Glomerular endothelial cell (primary cell): ENCODE measurements at places on chromosomes 3 and 15. TPM values are rescaled to one million over a fixed set of nuclear protein-coding genes. Genes with fewer than 3 reads are reported as not detected.

Gene TAMM41
- total RNA-seq = 17.3 and 18.8 TPM in 2 replicates

DNA sequence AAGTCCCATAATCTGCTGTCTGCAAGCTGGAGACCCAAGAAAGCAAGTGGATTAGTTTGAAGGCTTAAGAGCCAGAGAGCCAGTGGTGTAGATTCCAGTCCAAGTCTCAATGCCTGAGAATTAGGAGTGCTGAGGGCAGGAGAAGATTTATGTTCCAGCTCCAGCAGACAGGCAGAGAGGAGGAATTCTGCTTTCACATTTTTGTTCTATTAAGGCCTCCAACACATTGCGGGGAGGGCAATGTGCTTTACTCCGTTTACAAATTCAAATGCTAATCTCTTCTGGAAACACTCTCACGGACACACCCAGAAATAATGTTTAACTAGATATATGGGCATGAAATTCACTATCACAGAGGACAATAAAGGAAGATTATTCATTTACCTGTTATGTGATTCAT is 54.0 kb downstream of the DPH6 start:
- no peak for DNase-seq

DNA sequence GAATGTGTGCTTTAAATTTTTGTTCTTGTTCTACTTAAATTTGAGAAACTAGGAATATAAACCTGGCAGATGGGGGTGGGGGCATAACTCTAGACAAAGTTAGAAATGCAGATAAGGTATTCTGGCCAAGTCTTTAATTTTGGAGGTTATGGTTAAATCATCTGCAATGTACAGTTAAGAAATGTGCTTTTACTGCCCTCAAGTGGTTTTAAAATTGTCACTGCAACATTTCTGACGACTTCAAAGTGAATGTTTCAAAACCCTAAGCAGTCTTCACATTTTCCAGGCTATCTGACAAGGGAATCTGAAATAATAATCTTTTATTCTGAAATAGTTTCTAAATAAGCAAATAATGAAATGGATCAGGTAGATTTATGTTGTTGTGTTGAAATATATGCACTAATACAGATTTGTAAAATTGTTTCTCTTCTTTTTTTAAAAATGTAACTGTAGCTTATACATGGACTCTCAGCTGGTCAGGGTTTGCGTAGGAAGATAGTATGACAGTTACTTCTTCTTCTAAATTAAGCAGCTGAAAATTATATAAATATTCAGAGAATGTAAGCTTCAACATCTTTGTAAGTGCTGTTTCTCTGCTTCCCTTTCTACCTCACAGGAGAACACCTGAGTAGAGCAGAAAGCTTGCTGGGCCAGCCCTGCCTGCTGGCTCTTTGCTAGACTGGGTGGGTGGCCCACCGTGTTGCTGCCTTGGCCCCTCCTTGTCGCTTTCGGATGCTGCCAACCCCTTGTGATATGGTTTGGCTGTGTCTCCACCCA is 45.0 kb downstream of the SUCNR1 start:
- no peak for DNase-seq

DNA sequence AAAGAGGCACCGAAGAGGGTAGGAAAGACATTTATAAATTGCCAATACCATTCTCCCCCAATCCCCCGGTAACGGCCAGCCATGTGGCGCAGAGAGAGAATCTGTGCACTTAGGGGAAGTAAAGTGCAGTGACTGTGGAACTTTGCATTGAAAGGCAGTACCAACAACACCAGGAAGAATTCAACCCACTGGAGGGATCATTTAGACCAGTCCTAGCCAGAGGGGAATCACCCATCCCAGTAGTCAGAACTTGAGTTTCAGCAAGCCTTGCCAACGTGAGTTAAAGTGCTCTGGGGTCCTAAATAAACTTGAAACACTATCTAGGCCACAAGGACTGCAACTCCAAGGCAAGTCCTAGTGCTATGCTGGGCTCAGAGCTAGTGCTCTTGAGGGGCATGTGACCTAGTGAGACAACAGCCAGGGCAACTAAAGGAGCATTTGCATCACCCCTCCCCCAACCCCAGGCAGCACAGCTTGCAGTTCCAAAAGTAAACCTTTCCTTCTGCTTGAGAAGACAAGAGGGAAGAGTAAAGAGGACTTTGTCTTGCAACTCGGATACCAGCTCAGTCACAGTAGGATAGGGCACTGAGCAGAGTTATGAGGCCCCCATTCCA is 15.0 kb downstream of the CEP70 start:
- no peak for DNase-seq

- no peak for DNase-seq
Observed at GRCh38 chr15:61070111-61070901, 158.8 kb downstream of the RORA start.

DNA sequence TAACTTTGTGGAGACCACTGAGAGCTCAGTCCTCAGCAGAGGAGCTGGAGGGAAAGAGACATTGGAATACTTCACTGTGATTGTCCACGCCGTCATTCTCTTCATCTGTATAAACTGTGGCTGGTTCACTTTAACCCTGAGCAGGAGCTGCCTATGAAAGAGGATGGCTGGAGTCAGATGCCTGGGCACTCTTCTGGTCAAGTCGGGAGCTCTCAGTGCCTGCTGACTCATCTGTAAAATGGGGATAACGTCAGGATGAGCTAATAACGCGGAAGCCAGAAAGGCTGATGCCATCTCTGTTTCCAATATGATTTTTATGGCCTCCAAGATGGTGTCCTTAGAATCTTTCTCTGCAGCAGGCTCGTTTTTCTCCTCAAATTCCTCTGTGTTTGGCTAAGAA is 51.6 kb upstream of the MRPS22 start:
- no peak for DNase-seq
